Ureter (tissue), 1 donor: ENCODE measurements at places on chromosomes 2 and 18.
A peak's percentile ranks its signal among the peaks of the same experiment; 100 is the strongest.

DNA sequence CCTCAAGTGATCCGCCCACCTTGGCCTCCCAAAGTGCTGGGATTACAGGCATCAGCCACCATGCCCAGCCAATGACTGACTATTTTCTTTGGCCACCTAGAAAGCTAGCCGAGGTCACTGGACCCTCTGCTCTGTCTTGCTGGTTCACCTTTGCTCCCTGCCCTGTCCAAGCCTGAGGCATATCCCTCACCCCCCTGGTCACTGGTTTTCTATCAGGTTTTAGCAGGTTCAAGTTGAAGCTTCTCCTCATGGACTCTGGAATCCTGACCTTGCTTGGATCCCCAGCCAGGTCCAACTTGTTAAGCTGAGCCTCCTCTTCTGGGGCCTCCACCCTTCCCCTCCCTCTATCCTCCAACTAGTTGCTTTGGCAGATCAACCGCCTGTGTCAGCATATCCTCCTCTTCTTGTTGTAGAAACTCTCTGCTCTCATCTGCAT lies 33.4 kb downstream of the PAX8 start:
- no peak for DNase-seq

DNA sequence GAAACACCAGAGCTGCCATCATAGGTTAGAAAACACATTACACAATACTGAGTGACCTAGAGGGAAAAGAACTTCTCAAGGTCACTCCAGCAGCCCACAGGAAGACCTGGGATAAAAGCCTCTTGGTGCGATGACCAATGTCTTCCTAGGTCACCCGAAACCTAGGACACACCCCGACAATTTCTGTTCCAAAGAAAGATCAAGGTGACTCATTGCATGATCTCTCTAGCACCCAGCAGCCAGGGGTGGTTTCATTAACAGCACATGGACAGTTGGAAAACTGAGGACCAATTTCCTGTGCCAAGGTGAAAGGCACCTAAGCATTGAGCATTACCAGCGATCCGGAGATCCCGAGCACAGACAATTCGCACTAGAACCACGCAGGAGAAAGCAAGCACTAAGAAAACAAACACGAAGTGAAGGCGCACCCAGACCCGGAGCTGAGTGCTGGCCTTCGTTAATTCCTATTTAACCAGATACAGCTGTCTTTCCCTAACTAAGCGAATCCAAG lies 1.5 kb downstream of the CACNB4 start:
- no peak for DNase-seq

DNA sequence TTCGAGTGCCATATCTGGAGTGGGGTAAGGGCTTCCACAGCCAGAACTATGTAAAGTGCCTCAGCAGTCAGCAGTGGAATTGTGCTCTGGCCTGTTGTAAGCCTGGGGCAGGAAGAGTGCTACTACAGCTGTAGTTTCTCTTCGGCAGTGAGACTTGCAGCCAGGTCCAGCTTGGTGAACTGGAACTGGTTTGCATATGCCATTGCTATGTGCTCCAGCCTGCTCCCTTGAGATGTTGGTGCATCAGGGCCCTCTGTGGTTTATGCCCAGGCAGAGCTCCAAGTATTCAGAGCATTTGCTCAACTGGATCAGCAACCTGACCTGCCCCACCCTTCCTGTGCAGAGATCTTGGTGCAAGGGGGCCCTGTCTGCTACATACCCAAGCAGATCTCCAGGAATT lies 47.8 kb downstream of the ZNF804A start:
- peak; percentile 71 for DNase-seq

- no peak for DNase-seq
These were observed 44.3 kb upstream of the TMEM87B start for GRCh38 chr2:112010751-112011150.

DNA sequence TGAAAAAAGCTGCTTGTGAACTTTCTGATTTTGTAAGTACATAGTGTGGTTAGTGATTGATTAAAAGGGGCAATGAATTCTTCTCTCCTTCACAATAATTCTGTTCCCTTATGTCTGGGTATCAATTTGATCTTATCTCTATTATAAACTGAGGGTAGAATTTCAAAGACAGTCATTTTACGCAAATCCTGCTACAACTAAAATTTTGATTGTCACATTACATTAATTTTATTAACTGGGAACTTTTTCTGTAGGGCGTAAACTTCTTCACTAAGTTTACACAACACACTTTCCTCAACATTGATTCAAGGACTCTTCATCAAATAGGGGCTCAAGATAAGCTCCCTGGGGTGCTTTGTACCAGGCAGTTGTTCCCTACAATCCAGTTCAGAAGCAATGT lies 5.0 kb upstream of the SLC8A1 start:
- no peak for DNase-seq

DNA sequence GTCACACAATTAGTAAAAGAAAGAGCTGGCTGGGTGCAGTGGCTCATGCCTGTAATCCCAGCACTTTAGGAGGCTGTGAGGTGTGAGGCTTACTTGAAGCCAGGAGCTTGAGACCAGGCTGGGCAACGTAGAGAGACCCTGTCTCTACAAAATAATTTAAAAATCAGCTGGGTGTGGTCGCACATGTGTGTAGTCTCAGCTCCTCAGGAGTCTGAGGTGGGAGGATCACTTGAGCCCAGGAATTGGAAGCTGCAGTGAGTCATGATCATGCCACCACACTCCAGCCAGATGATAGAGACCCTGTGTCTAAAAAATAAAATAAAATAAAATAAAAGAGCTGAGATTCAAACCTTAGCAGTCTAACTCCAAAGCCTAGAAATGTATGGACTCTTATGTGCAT lies 39.0 kb upstream of the NEDD4L start:
- no peak for DNase-seq

GRCh38 chr2:46167406-46167805 lies 129.8 kb upstream of the EPAS1 start:
- DNase-seq, result no peak
